ENCODE measurements at places on chromosomes 7 and 10.

- no peak for DNase-seq
Observed at GRCh38 chr7:52197221-52197620, 838.2 kb upstream of the POM121L12 start.

DNA sequence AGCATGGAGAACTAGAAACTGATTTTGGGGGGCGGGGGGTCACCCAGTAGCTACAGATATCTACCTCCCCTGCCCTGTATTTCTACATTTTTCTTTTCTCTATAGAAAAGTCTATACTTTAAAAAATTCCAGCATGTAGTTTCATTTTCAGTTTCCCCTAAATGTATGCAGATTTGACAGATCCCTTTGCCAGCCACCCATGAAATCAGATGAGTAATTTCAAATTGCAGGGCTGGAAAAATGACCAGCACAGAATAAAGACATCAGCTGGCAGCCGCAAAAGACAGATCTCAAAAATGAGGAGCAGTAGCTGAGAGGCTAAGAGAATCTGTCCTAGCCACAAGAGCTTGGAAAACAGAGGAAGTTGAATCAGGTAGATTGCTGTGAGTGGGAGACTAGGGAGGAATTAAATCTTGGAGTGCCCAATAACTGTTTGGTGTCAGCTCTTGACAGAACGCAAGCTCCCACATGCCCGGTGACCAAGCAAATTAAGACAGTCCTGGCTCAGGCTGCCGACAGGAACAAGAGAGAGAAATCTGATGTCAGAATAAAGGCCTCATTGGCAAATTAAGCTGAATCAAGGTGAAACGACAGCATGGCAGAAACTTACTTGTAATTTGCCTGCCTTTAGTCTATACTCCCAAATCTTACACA lies 24.5 kb downstream of the ADRB1 start:
- no peak for DNase-seq

GRCh38 chr7:103349805-103350204 lies 2.4 kb downstream of the PSMC2 start:
- DNase-seq: no peak

DNA sequence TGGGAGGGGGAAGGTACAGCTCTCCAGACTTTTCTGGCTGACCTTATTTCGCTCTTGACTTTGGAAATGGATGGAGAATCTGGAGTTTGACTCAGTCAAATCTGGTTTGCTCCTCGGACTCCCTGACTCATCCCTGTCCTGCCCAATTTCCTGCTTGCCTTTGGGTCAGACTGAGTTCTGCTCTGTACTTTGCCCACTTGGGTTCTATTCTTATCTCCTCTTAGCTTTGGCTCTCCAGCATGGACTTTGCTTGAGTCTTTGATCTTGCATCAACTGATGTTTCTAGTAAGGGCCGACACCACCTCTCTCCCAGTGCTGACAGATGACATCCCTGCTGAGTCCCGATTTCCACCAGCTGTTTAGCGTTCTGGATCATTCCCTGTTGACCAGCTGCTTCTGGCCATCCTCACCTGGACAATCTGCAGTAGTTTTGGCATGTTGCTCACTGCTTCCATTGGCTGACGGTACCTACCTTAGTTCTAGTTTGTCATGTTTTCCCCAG lies 335.3 kb downstream of the SUGCT start:
- no peak for DNase-seq

DNA sequence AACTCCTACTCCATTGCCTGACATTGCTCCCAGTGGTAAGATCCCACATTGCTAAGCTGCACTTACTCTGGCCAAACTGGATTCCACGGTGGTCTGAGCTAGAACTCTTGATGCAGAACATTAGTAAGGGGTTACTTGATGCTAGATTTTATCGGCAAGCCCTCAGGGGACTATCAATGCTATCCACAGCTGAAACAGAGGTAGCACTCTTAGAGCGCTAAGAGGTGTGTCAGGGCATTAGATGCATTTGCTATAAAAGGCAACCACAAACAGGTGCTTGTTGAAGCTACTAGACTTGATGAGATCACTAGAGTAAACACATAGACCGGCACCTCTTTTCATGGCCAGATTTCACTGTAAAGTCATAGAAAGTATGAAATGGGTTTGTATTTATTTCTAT lies 116.3 kb downstream of the MDFIC start:
- DNase-seq: no peak

DNA sequence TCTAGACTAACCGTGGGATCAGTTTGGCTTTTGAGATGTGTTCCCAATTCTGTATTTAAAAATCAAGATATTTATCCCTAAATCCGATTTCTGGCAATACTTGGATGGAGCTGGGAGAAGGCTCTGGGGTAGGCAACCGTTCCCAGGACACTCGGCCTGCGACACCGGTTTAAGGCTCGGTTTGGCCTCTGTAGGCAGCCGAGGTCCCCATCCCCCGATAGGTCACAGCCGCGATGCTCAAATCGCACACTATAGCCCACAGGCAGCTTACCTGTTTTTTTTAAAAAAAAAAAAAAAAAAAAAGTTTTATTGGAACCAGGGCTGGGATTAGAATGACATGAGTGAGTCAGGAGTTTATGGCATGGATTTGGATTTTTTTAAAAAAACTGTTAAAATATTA lies 729 bp upstream of the TAF3 start:
- DNase-seq: no peak

GRCh38 chr7:147311336-147311735 lies 1194.7 kb downstream of the CNTNAP2 start:
- DNase-seq: no peak

DNA sequence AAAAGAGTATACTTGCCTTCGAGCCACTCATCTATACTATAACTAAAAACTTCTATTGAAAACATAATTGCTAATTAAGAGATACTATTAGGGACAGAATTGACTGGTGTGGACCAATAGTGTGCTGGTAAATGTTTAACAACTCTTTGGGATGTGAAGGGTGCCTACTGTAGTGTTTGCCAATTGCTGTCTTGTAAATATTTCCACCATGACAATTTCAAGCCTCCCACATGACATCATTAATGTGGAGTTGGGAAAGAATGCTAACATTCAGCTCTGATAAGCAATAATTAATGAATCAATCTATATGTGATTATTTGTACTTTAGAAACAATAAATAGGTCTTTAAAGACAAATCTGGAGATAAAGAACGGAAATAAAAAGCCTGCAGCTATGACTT lies 136.8 kb downstream of the DGKB start:
- no peak for DNase-seq

GRCh38 chr10:3347413-3348182 lies 175.0 kb upstream of the PITRM1 start:
- DNase-seq: no peak

DNA sequence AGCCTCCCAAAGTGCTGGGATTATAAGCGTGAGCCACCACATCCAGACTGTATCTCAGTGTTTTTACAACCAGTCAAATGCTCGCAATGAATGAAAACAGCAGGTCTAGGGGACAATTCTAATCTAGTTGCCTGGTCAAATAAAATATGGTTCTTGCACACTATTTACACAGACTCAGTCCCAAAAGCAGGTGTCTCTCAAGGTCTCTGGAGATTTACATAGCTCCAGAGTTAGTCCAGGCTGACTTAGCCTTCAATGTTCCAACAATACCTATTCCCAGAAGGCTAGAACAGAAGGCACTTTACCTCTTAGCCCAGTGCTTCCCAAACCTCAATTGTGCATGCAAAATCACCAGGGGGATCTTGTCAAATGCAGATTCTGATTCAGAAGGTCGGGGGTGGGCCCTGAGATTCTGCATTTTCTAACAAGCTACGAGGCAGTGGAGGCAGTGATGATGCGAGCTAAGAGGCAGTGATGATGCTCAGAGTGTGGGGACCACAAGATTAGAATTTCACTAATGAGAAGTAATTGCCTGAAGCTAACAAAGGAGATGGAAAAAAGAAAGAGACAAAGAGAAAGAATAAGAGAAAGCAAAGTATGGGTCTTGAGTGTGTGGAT lies 6.4 kb downstream of the KIAA1549 start:
- no peak for DNase-seq

DNA sequence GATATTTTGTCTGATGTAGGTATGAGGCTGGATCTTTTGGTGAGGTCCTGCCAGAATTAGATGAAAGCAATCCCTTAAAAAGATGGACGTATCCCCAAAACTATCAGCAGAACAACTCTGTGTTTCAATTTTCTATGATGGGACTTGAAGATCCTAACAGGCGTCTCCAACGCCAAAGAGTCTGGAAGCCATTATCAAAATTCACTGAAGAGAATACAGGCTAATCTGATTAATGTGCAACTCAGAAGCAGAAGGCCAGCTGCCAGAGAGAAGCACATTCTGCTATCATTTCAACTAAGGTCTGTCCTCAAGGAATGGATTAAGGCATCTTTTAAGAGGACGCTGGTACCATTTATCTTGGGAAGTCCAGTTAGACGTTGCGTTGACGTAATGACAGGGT lies 119.7 kb downstream of the FGFR2 start:
- DNase-seq: no peak

GRCh38 chr7:123905714-123906113 lies 19.3 kb upstream of the SPAM1 start:
- DNase-seq: no peak

DNA sequence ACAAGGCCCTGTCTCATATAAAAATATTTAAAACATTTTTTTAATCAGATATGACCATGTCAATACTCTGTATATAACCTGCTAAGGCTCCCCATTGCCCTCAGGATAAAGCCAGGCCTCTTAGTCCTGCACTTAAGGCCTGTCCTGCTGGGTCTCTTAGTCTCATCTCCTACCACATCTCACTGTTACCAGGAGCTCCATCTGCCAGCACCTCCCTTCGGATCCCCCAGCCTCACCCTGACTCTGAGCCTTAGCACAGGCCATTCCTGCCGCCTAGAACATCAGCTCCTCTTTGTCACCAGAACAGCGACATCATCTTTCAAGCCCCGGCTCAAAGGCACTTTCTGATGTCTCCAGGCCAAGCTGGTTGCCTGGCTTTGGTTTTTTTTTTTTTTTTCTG lies 25.7 kb upstream of the GTF2IRD1 start:
- no peak for DNase-seq

DNA sequence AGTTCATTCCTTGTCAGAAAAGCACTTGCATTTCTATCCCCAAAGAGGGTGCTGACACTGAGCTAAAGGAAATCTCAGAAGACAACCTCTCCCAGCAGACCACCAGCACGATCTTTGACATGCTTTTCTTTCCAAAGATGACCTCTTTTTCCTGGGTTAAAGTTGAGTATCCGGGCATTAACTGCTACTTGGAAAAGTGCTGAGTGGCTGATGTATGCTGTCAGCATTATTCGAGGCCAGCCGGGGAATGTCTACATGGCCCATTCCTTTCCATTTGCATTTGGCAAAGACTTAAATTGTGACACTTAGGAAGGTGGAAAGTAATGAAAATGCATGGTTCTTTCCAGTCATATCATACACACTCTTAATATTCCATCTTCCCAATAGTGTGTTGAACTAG lies 90.6 kb upstream of the SKAP2 start:
- DNase-seq: no peak

DNA sequence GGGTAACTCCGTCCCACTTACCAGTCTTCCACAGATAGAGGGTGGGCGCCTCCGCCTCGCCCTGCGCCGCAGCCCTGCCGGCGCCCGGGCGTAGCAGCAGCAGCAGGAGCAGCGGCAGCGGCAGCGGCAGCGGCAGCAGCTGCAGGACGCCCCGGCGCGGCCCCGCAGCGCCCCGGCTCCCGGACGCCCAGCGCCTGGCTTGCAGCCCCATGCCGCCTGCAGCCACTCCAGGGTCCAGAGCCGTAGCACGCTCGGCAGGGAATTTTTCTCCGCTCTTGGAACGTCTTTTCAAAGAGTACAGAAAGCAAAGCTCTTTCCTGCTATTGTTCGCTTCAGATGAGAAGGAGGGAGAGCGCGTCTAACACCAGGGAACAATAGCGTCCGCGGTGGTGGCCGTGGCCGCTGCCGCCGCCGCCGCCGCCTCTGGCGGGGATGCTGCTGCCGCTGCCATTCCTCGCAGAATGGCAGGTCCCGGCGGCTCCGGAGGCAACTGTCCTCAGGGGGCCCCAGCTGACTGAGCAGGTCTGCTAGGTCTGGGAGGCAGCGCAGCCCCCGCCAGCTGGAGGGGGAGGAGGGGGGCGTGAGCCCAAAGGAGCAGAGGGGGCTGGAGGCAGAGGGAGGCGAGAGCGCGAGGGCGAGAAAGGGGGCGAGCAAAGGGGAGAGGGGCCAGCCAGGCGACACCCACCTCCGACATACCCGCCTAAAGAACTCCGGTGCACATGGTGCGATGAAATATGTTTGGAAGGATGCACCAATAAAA lies at the start of gene THSD7A:
TSS of gene THSD7A (minus strand) at position 463 of the 760 bp plus-strand sequence. CDS start at position 211, 252 bp downstream.
- peak; percentile 26 for DNase-seq

DNA sequence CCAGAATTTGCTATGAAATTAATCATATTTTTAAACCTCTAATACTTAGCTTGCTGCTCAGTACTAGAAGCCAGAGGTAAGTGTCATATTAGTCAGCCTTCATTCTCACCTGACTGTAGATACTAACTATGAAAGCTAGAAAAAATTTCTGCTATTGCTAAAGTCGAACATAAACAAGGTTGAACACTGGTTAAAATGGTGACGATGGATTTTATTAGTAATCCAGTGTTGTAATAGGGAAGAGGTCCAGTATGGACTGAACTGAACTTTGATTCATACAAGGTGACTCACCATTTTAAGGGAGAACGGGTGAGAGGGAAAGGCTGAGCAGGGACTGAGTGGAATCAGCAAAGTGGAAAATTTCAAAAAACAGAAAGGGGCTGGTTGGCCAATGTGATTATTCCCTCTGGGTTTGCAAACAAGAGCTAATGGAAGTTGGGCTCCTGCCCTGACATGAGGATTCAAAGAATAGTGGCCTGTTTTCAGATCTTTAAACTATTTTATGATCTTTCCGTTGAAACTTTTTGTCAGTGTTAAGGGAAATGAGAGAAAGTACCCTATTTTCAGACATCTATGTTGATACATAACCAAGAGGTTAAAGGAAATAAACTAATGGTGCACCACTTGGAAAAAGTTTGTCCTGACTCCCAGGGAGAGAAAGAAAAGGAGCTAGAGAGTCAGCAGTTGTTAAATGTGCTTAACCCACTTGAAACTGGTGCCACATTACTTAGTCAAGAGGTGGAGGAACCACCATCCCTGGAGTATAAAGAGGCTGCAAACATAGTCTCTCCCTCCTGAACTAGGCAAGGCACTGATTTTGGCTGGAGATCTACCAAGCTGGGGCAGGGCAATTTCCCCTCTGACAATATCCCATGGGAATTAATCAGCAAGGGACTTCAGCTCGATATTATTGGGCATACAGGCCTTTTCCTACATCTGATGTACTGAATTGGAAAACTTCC lies 15.3 kb upstream of the AKR1C1 start:
- no peak for DNase-seq

- DNase-seq: no peak
Observed at GRCh38 chr10:68223535-68224165, 8.3 kb downstream of the ATOH7 start.

DNA sequence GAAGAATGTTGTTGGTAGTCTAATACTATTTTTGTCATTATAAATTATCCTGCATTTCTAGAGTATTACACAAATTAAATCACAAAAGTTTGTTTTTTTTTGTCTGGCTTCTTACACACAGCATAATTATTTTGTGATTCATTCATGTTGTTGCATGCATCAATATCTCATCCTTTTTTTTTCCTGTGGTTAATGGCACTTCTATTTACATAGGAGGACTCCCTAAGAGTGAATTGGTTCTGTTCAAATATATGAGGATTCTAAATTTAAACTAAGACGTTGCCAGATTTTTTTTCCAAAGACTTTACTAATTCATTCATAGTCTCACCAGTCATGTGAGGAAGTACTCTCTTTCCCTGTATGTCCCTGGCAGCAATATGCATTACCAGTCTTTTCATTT lies 303.3 kb downstream of the GPR37 start:
- no peak for DNase-seq

- peak; percentile 42 for DNase-seq
Observed at GRCh38 chr7:137975221-137975620, 26.7 kb downstream of the CREB3L2 start.

GRCh38 chr7:102063690-102064180 lies 222.9 kb upstream of the SH2B2 start:
- DNase-seq: no peak
